ENCODE measurements at places on chromosomes 4 and X. TPM values are rescaled to one million over a fixed set of nuclear protein-coding genes. Genes with fewer than 3 reads are reported as not detected.

DNA sequence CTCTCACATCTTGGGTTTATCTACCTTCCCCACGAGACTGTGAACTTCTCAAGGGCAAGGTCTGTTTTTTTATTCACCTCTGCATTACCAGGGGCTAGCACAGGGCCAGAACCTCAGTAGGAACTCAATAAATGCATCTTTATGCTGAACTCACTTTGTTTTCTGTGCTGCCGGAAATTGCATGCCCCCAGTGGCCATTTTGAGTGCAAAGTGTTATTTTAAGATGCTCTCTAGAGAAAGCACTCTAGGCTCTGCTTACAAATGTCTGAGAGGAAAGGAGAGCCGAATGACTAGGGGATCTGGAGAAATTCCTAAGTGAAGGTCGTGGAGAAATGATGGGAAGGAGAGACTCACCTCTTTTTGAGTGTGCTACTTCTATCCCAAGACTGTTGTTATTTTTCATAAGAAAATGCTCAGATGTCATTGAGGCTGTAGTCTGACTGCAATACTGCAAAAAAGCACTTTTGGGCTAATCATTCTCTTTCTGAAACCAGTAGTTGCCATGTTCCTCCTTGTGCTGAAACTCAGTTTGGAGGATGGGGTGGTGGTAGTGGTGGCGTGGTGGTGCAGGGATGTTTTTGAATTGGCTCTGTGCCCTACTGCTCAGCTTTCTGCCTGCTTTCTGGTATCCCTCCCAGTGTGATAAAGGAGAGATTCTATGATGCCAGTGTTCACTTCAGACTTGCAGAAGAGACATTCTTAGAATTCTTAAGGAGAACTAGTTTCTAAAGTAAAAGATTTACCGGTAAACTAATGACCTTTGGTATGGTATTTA is 41.3 kb downstream of the DOCK11 start:
- peak; percentile 3 for DNase-seq

DNA sequence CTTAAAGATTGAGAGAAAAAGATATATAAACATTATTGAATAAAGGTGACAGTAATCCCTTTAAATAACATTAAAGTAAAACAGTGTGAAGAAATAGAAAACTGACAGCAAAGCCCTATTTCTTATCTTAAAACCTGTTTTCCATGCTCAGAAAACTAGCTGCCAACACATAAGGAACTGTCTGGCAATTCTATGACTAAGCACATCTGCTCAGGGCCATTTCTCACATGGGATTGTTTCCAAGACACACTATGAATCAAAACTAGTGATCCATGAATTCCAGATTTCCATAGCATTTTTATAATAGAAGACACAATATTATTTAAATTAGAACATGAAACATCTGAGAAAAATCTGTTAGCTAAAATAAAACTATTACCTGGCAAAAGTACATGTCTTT is 113.4 kb downstream of the SCLT1 start:
- no peak for DNase-seq

DNA sequence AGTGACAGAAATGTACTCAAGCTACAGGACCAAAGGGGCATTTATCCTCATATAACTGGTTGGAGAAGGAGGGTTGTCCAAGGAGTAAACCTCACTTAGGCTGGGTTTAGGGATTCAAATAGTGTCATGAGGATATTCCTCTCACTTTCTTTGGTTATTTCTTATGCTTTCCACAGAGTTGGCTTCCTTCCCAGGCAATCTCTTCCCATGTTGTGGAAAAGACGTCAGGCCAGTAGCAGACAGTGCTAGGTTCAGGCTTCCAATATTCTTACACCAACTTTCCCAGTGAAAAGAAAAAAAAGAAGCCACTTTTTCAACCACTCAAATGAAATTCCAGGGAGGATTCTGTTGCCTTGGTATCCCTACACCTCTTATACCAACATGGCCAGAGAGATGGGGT is 653.0 kb downstream of the C4orf33 start:
- no peak for DNase-seq

DNA sequence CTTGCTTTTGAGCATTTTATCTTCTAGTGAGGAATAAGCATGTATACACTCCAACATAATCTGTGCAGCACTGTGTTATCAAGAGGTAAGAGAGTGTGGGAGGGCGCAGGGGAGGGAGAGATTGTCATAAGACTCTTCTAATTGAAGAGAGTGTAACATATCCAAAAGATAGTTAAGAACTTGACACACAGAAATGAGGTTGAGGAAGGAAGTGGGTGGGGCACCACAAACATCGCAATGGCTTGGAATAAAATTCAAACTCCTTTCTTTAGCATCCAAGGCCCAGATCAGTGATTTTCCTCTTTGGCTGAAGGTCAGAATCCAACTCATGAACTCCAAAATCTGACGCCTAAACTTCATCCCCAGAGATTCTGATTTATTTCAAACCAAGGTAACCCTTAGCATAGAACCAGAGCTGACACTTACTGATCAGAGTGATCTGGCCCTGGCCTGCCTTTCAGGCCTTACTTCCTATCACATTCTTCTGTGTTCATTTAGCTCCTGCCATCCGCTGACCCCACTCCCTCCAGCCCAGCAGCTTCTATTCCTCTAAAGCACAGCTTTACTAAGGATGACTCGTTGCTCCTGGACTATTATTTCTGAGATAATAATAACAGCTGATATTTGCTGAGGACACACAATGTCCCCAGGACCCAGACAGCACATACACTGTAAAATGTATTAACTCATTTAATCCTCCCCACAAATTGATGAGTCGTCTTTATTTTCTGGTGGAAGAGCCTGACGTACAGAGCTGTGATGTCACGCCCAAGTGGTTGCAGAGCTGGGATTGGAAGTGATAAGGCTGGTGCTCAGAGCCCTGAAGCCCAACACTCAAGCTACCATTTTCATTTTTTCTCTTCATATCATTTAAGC is 10.6 kb upstream of the CTSO start:
- DNase-seq, result no peak

Gene LEF1
- total RNA-seq, result 18.1 TPM

Gene SPIN3
- total RNA-seq, result 32.9 TPM

Gene MAGEA12
- not detected for total RNA-seq

DNA sequence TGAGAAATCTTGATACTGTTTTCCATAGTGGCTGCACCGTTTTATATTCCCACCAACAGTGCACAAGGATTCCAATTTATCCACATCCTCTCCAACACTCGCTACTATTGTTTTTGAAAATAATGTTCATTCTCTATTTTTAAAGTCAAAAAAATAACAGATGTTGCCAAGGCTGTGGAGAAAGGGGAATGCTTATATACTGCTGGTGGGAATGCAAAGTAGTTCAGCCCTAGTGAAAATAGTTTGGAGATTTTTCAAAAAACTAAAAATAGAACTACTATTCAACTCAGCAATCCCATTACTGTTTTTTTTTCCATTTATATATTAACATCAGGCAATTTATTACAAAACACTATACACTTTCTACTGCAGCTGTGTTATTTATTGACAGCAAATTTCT is 208.7 kb downstream of the CBLL2 start:
- no peak for DNase-seq

Gene SLC9B1
- total RNA-seq, result 4.3 TPM

Gene TCP11X2
- 2.9 TPM for total RNA-seq

- no peak for DNase-seq
Observed at GRCh38 chr4:20287246-20287645, 35.5 kb downstream of the SLIT2 start.
